ENCODE measurements at places on chromosomes 1 and 21.
A peak's percentile ranks its signal among the peaks of the same experiment; 100 is the strongest.

DNA sequence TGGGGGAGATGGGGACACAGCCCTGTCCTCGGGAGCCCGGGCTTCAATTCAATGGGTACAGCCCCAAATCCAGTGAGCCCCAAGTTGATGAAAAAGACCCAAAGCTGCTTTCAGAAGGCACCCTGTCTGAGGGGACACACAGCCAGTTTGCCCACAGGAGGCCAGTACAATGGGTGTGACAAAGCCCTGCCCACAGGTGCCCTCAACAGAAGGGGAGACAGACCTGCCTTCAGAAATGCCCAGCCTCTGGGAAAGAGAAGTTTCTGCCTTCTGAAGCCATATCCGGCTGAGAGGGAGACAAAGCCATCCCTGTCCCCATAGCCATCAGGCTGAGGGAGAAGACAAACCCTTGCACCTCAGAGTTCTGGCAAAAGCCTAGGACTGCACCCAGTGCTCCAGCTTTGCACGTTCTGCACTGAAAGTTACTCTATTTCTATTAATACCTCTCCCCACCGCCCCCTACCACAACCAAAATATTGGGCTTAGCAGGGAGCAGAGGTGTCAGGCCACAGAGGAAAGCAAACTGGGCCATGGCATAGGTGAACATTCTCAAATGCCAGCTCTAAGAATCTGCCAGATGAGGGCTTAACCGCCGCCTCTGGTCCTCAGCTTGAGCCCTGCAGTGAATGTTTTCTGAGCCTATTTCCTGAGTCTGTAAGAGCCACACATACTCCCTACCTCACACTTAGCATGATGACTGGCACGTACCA lies 18.0 kb upstream of the PTAFR start:
- DNase-seq: no peak

- no peak for DNase-seq
These were observed 30.0 kb upstream of the EPS8L3 start for GRCh38 chr1:109793486-109794318.

- DNase-seq: no peak
These were observed 1.9 kb downstream of the AMPD2 start for GRCh38 chr1:109621379-109622136.

- DNase-seq: no peak
These were observed 8.6 kb upstream of the RAB29 start for GRCh38 chr1:205783904-205784303.

DNA sequence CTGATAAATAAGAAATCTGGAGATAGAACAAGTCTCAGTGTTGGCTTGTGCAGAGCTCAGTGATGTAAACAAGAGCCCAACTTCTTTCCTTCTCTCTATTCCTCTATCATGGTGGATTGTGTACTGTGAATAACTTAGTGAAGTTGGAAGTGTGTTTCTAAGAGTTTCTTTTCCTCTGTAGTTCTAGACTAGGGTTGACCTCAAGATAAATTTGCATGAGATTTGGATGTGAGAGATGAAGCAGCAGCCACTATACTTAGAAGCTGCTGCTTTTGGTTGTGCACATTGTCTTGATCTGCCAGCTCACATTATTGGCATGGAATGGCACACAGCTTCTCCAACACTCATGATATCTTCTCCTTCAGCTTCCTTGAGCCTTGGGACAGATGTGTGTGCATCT lies 198.9 kb upstream of the ZP4 start:
- no peak for DNase-seq

GRCh38 chr1:31020007-31020790 lies 45.3 kb downstream of the PUM1 start:
- DNase-seq: no peak

GRCh38 chr1:222772996-222773379 lies 36.0 kb downstream of the FAM177B start:
- DNase-seq: peak; percentile 42

GRCh38 chr1:89881415-89882058 lies 60.7 kb downstream of the LRRC8D start:
- no peak for DNase-seq

- DNase-seq: no peak
These were observed 26.3 kb upstream of the SYT14 start for GRCh38 chr1:209911746-209912145.

GRCh38 chr1:51560034-51560433 lies 41.0 kb upstream of the EPS15 start:
- DNase-seq: no peak

GRCh38 chr1:247914941-247915662 lies 5.0 kb upstream of the OR2T8 start:
- no peak for DNase-seq

DNA sequence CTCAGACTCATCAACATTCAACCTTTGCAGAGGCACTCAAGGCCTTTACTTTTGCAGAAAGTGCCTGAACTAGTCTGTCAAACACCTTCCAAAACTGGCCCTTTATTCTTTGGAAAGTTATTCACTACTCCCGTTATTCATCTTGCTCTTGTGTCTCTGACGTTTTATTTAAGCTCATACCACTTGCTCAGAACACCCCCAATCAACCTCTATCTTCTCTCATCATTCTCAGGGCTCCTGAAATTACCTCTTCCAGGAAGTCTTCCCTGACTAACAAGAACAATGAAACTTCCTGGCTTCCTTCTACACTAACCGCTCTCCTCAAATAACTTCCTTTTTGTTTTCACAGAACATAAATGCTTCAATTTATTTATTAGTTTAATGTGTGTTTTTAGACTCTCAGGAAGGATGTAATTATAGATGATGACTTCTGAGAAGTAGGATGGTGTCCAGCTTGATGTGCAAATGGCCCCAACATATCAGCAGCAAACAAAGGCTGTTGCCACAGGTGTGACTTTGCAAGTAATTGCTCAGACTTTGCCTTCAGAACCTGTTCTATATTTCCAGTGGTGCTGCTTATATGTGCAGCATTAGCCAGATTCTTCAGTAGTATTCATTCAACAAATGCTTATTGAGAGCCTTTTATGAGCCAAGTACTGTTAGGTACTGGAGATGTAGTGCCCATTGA lies 22.8 kb upstream of the BATF3 start:
- DNase-seq: no peak

DNA sequence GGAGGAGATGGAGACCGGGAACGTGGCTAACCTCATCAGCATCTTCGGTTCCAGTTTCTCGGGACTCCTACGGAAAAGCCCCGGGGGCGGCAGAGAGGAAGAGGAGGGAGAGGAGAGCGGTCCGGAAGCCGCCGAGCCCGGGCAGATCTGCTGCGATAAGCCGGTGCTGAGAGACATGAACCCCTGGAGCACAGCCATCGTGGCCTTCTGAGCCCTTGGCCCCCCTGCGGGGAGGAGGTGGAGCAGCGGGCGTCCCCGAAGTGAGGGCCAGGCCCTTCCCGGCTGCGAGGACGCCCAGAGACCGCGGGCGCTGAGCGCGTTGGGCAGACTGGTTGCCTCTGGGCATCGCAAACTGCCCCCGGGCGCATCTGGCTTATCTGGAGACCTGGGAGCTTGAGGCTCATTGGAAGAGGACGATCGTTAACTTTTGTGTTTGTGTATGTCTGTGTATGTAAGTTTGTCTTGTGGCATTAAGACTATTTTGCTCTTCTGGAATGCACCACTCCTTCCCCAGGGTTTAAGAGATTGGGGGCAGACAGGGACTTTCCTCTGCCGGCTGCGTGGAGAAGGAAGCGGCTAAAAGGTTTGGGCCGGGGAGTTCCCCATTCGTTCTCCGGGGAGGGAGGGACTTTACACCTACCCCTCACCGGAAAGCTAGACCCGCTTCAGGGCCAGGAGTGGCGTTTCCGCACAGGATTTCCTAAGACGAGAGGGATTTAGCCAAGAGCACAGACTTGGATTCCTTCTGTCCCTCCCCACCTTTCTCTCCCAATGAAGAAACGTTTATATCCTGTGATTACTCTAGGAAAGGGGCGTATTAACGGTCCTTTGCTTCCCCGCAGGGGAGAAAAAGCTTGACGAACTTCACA lies 1.4 kb downstream of the IER5 start:
- DNase-seq: peak; percentile 63

- DNase-seq: no peak
These were observed 11.5 kb downstream of the PSRC1 start for GRCh38 chr1:109271458-109271857.

DNA sequence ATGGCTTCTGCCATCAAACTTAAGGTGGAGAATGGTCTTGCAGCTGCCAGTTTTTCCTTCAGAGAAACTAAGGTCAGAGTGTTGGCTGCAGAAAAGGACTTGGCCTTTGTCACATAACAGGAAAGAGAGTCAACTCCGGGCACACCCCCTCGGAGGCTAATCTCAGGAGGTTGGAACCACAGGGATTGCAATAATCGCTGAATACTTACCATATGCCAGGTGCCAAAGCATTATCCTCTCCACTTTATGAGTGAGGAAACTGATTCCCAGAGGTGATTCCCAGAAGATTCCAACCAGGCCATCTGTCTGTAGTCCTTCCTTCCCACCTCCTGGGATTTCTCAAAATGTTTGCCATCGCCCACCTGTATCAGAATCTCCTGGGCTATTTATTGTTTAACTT lies 54.0 kb downstream of the LACTBL1 start:
- no peak for DNase-seq

GRCh38 chr1:198734323-198735008 lies 95.6 kb downstream of the PTPRC start:
- no peak for DNase-seq

- DNase-seq: no peak
These were observed 9.6 kb downstream of the TENT5C start for GRCh38 chr1:117615474-117615873.

DNA sequence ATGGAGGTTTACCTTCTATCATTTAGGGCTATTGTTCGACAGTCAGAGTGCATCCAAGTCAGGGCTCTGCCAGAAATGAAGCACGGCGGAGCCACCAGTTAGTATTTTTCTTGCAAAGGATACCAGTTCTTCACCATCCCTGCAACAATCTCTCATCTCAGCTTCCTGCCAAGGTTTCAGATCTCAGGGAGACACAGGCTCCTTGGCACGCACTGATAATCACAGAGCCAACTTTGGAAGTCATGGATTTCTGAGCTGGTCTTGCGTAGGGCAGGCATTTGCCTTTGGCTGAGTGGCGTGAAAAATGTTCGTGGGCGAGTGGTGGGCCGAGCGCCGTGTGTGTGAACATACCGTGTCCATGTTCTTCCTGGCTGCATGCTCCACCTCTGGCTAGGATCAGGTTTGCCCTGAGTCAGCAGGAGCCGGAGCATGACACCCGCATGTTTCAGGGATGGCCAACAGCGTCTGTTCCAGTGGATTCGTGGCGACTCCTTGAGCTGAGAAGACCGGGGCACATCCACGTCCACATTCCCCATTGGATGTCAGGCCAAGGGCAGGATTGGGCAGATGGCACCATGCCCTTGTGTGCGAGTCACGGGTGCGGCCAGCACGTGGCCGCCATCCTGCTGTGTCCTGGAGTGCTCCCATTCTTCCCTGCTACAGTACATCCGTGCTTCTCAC lies 118.5 kb upstream of the C1orf174 start:
- DNase-seq: no peak

GRCh38 chr1:43073490-43074230 lies 98.4 kb downstream of the EBNA1BP2 start:
- DNase-seq: peak; percentile 76

GRCh38 chr21:44713130-44713529 lies 1.8 kb upstream of the TSPEAR start:
- no peak for DNase-seq

- DNase-seq: no peak
These were observed 189.9 kb downstream of the FOXD2 start for GRCh38 chr1:47627471-47628370.

- DNase-seq: peak; percentile 9
These were observed 1.0 kb downstream of the SMYD2 start for GRCh38 chr1:214281720-214282629.

- no peak for DNase-seq
These were observed 4.5 kb downstream of the MROH7 start for GRCh38 chr1:54645806-54646676.

- DNase-seq: peak; percentile 76
These were observed 34.8 kb upstream of the PRELP start for GRCh38 chr1:203440771-203441170.

- DNase-seq: no peak
These were observed 67.9 kb downstream of the LRRC8D start for GRCh38 chr1:89888480-89889322.

DNA sequence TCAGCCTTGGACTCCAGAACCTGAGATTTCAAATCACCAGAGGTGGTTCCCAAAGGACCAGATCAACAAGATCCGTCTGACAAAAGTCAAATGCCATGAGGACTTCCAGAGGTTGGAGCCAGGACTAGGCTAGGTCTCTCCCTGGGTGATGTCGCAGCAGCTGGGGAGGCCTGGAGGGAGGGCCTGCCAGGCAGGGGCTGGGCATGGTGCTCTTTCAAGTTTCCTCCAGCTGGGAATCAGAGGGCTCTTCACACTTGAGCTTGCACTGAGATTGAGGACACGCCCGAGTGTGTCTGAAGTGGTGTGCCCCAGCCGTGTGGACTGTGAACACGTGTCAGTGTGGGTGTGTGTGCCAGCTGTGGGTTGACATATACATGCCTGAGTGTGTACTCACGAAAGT lies 21.3 kb upstream of the RSPO1 start:
- no peak for DNase-seq

DNA sequence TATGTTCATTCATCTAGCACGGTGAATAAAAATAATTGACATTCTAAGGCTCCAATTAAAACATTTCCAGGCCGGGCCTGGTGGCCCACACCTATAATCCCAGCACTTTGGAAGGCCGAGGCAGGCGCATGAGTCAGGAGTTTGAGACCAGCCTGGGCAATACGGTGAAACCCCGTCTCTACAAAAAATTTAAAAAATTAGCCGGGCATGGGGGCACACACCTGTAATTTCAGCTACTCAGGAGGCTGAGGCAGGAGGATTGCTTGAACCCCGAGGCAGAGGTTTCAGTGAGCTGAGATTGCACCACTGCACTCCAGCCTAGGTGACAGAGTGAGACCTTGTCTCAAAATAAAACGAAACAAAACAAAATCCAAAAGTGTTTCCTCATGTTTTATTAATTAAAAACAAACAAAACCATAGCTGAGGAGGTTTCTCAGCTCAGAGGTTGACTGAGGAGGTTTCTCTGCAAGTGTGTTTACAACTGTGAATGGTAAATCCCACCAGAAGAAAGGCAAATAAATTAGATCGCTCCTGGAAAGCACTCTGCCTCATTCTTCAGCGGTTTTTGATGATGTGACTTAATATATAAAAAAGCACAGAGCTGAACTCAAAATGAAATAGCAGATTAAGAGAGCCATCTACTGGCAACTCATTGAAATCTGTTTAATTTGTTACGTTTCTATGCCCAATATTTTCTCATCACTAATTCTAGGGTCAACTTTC lies 37.7 kb upstream of the ATG4C start:
- peak; percentile 45 for DNase-seq

DNA sequence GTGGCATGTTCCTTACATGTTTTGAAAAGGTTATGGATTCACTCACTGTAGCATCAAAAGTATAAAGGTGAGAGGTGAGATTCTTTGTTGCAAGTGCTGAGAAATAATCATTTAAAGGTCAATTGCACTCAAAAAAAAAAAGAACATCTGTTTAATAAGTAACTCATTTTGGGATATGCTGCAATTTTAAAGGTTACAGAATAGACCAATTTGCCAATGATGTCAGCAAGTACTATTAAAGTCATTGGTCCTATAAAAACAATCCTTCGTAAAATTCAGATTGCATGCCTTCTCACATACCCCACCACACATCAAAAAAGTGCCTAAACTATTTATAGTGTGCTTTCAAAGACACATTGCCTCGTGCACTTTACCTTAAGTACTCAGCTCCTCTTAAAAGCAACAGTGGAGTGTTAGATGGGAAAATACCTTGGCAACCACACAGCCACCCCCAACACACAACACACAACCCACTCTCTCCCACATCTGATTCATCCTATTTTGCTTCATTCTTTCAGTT lies 218.2 kb upstream of the ADGRL2 start:
- no peak for DNase-seq

Measured in globus pallidus (tissue), 1 donor.